ENCODE measurements at places on chromosomes 12 and 14. TPM values are rescaled to one million over a fixed set of nuclear protein-coding genes. Genes with fewer than 3 reads are reported as not detected.

DIO3 gene
- polyA plus RNA-seq, result not detected

OS9 gene
- polyA plus RNA-seq, result 82.2 TPM

SINHCAF gene
- 32.2 TPM for polyA plus RNA-seq

PMEL gene
- 1.3 TPM for polyA plus RNA-seq

LPAR5 gene
- polyA plus RNA-seq, result 11.7 TPM

TEX22 gene
- polyA plus RNA-seq, result not detected

PAX9 gene
- polyA plus RNA-seq, result 1.2 TPM

IL26 gene
- polyA plus RNA-seq, result not detected

CLEC9A gene
- not detected for polyA plus RNA-seq

SLC8A3 gene
- not detected for polyA plus RNA-seq

LTBP2 gene
- 40.7 TPM for polyA plus RNA-seq

KRT6A gene
- 10,395 TPM for polyA plus RNA-seq

TTC6 gene
- not detected for polyA plus RNA-seq

PZP gene
- polyA plus RNA-seq, result not detected

GDF3 gene
- not detected for polyA plus RNA-seq

VRTN gene
- polyA plus RNA-seq, result not detected
